Naive B cell (primary cell): ENCODE measurements at places on chromosomes 3 and 15. TPM values are rescaled to one million over a fixed set of nuclear protein-coding genes. Genes with fewer than 3 reads are reported as not detected.

FANCD2OS gene
- not detected for polyA plus RNA-seq

SLC24A5 gene
- polyA plus RNA-seq, result not detected

GOLGA8A gene
- 7.6 TPM for polyA plus RNA-seq

GPR176 gene
- not detected for polyA plus RNA-seq

KIF15 gene
- 0.36 TPM for polyA plus RNA-seq

INAFM2 gene
- polyA plus RNA-seq, result 0.32 TPM

DNA sequence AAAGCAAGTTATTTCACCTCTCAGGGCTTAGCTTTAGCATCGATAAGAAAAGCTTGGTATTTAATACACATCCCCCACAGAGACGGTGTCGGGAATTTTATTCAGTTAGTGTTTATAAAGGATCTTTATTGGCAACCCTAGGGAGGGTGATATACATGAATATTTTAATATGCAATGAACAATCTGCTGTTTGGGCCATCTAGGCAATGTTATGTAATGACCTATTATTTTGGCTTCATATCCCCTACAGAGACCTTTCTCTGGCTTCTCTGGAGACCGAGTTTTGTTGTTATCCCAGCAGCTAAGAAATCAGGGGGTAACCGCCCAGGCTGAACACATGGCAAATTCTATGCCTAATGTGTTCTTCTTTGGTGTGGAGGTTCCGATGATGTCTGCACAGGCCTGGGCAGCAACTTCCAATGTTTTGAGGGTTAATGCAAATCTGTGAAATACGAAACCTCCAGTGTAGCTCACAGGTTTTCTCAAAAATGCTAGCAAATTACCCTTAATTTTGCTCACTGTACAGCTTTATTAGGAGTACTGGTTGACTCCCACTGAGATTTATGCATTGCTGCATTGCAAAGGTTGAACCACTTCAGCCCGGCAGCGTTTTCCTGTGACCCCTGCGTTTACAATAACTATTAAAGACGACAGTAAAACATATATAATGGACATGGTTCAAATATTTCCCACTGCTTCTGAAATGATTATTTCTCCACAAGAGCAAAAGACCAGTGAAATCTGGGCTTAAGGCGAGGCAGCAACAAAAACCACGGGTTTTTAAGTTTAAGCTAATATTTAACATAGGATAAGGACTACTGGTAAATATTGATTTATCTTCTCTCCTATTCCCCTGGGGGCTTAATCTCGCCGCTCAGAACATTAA is 298.3 kb upstream of the NR2E3 start:
- DNase-seq, result no peak

DNA sequence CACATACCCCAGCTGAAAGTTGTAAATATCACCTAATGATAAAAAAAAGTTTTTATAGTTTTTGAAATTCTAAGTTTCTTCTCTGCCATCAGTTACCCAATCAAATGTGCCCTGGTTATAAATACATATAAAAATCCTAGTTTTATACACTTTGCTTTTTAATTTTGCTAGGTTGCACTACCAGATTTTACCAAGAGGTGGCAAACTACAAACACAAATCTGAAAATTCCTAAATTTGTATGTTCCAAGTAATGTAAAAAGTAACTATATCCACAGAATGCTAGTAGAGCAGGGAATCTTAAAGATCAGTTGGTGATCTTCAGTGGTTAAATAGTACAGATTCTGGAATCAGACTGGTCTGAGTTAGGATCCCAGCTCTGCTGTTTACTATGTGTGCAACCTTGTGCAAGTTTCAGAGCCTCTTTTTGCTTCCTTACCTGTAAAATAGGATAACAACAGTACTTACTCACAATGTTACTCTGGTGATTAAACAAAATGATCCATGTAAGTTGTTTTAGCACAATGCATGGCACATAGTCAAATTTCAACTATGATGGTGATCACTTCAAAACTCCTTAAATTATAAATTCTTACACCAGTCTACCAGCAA is 11.0 kb downstream of the TRPM7 start:
- DNase-seq, result peak; percentile 24

GRCh38 chr15:41494190-41494921 is 682 bp downstream of the ITPKA start:
- peak; percentile 31 for DNase-seq

DNA sequence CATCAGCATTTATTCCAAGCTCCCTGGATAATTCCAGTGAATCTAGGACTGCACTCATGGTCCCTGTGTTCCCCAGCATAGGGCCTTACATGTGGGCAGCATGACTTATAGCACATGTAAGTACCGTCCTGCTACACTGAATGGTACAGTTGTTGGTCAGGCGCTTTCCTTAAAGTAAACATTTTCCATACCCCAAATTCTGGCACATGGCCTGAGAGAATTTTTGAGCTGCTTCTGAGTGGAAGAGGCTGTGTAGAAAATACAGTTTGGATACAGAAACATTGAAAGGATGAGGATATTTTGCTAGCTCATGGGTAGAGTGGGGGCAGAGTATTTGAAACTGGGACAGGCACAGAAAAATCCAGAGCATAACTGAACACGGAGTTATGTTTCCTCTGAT is 27.6 kb downstream of the CORO2B start:
- no peak for DNase-seq

- DNase-seq, result no peak
Observed at GRCh38 chr15:38660738-38661137, 96.1 kb upstream of the RASGRP1 start.

DNA sequence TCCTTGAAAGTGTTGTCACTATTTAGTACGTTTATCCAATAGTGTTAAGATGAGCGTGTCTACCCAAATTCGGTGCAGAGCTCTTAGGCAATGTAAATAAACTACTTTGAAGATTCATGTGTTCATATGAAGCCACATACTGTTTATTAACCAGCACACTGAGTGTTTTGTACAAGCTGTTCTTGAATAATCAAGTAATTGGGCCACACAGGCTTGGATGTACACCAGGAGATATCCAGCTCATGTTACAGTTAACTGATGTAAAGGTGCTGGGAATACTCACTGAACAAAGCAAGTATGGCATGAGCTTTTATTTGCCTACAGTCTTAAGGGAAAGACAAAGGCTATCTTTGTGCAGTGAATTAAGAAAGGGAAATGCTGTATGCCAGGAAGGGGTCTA is 632 bp upstream of the DHX36 start:
- no peak for DNase-seq

DNA sequence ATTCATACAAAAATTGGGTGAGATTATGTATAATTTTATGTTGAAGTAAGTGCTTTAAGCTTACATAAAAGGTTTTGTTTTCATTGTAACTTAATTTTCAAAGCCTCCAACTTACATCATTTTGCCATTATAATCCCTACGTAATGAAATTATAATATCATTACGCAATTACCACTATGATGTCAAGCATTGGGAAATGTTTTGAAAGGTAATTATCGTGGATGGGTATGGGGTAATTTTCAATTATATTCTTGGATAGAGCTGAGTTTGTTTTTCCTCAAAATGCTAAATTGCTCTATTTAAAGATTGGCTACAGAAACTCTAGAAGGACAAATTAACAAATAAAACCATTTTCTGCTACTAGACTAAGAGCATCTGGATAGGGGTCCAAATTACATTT is 80.2 kb upstream of the FAM3D start:
- no peak for DNase-seq

DNA sequence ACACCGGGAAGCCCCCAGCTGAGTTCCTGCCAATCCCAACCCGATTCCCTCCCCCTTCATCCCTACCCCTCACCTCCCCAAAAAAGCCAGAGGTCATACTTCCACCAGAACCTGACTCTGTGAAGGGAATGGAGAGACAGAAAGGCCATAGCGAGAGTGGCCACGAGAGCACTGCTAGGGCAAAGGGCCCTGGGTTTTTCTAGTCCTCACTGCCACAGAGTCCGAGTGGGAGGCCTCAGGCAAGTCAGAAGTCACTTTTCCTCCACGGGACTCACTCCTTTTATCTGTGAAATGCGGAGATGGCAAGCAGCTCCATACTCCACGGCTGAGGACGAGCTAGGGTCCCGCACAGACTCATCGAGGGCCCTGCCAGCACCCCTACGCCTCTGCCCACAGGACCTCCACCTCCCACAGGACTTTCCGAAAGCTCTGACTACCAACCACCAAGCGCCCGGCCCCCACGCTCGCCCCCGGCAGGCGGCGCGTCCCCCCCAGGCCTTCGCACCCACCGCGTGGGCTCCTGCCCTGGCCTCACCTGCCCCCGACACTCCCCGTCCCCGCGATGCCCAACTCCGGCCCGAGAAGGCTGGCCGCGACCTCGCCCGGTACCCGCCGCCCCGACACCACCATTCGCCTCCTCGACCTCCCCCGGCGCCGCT is 792 bp downstream of the ATP13A3 start:
- peak; percentile 64 for DNase-seq

DNA sequence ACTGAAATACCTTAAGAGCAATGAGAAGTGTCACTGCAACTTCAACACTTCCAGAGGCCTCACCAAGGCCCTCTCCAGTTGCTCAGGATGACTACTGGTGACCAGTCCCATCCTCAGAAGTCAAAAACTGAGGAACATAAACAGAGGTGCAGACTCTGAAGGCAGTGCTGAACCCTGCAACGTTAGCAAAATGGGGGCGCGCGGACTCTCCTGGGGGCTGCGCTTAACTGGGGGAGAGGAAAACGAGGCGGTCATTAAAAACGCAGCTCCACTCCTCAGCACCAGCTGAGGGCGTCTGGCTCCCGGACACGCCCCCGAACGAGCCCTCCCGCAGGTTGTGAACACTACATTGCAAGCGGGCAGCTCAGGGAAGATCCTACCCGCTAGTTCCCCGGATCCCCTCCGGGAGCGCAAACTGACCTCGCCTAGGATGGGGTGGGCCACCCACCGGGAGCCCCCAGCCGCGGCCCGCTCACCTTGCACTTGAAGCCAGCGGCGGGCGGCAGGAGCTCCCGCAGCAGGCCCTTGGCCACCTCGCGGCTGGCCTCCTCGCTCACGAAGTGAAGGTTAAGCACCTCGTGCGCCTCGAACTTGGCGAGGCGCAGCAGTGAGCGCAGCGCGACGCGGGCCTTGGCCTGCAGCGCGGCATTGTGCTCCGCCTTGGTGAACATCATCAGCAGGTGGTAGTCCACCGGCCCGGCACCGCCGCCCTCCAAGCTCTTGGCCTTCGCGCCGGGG is 711 bp downstream of the XXYLT1 start:
- peak; percentile 26 for DNase-seq

GRCh38 chr3:13857702-13858380 is 22.0 kb downstream of the WNT7A start:
- no peak for DNase-seq

DNA sequence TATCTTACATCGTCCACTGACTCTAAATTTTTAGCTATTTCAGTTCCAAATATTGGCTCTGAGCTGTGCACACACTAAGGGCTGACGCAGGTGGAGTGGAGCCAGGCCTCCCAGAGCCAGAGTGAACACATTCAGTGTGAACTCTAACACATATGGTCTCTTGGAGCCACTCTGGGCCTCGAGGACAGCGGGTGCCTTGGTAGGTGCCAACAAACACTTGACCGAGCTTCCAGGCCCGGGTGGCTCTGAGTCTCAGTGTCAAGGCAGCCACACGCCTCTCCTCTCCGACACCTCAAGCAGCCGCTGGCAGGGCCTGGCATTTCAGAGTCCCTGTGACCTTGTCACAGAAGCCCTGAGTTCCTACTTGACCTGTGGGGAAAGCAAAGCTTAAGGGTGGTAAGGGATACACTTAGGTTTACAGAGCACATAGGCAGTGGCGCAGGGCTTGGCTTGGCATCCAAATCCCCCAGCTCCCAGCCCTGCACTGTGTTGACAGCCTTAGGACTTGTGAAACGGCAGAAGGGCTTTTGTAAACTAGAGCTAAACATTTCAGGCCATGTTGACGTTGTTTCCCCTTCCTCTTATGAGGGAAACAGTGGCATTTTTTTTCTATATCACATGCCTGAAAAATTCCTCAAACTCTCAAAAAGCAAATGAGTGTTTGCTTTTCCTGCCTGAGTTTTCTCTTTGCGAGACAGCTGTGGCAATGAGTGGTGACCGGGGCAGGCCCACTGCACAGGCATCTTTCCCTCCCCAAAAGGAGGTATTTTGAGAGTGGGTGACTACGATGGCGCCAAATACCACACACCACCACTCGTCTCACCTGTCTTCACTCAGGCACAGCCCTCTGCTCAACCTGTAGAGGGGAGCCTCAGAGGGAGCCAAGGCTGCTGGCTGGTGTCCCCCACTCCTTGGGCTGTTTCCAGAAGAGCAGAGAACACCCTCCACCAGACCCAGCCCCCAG is 60.8 kb downstream of the DAPK2 start:
- DNase-seq, result no peak

DNA sequence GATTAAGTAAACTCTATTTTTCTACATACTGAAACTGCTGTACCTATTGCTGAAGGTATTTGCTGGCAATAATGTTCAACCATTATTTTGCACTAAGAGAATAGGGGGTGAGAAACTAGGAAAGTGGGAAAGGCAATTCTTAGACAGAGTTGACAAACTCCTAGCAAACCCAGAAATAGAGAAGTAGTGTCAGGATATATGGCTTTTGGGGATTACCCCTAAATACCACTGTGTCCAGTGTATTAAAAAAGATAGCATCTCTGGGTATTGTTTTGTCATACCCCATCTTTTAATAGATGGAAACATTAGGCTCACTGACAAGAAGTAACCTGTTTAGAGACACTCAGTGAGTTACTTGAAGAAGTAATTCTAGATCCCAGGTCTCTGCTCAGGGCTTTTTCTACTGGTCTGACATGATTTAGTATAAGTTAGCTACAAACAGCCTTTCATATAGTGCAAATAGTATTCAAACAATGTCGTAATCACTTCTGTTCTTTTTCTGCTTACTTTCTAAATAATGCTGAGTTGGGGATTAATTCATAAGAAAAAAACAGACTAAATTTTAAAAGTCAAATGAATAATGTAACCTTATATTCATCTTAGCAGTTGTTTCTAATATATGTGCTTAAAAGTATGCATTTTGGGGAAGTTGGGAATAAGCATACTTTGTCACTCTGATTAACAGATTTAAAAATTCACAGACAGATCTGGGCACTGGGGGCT is 107.2 kb downstream of the IL1RAP start:
- DNase-seq, result no peak

- DNase-seq, result no peak
Observed at GRCh38 chr3:59925946-59926345, 876.1 kb upstream of the CFAP20DC start.

DNA sequence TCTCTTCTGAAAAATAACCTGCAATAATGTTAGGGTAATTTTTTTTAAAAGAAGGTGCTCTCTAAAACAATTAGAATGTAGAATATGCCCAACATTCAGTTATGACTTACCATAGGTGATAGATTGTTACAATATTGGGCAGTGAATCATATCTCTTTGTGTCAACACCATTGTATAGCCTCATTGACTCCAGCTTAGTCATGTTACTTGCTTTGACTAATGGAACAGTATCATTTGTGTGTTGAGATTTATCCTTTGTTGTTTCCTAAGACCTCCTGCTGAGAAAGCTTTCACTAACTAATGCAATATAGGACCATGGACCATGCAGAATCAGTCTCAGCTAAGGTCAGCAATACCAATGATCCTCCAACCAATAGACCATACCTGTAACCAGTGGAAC is 1106.4 kb downstream of the SI start:
- no peak for DNase-seq

- no peak for DNase-seq
Observed at GRCh38 chr3:88852606-88853005, 254.8 kb upstream of the EPHA3 start.
